Dorsolateral prefrontal cortex (tissue), 122 donors: ENCODE measurements at places on chromosomes 7 and 10.

DNA sequence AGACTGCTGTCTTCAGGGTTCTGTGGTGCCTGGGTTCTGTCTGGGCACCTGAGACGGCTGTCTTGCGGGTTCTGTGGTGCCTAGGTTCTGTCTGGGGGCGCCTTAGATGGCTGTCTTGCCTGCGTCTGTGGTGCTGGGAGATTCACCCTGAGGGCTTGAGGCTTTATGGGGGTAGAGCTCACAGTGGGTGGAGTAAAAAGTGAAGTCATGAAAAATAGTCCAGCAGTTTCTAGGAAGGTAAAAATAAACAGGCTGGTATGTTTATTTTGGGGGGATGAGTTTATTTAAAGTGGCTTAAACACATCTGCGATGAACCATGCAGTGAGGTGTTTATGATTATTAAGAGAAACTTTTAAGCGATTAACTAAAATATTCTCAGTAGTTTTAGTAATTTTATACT, 64.2 kb downstream of the NKX6-2 start:
- DNase-seq: no peak

- no peak for DNase-seq
Observed at GRCh38 chr10:11336722-11337162, 274.7 kb downstream of the USP6NL start.

- no peak for DNase-seq
Observed at GRCh38 chr7:134885967-134886352, 100.3 kb upstream of the AGBL3 start.

DNA sequence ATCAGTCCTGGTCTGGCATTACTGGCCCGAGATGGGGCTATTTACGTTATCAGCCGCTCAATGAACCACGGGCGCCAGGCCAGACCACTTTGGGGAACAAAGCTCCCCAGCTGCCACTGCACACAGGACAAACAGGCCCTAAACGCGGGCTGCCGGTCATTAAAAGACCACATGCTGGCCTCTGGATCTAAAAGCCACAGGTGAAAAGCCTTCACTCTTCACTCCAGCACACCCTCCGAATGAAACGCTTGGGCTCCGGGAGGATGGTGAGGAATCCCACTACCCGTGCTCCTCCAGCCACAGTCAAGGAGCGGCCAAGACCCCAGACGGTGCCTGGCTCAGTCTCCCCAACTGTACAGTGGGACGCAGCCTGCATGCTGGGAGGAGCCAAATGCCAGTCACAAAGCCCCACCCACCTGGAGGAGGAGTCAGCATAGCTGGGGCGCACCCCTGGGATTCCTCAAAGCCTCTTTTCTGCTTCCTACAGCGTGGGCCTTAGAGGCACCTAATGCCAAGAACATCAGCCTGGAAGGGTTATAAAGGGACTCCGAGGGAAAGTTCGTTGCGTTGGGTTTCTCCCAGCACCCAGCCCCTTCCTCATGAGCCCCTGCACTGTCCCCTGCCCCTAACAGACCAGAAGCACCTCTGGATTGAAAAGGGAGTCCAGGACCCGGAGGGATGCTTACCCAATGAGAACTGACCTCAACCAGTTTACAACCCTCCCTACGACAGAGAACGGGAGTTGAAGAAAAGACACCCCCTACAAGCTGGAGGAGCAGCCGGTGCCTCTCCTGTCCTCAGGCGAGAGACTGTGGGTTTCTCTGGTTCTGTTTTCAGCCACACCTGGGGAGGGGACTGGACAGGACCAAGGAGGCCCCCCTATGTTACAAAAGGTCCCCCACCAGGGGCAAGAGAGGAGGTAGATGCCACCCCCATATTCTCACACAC, 4.7 kb downstream of the PDGFA start:
- DNase-seq: peak; percentile 79
